ENCODE measurements at places on chromosomes 5 and 9. TPM values are rescaled to one million over a fixed set of nuclear protein-coding genes. Genes with fewer than 3 reads are reported as not detected.

ESM1 gene
- total RNA-seq, result 1.1 TPM

PCDHA1 gene
- total RNA-seq, result not detected

ANKRD20A1 gene
- total RNA-seq, result 3.0 TPM

CARTPT gene
- total RNA-seq, result not detected

All from aorta (tissue), 5 donors.